ENCODE measurements at places on chromosomes 2 and 18. TPM values are rescaled to one million over a fixed set of nuclear protein-coding genes. Genes with fewer than 3 reads are reported as not detected.

DNA sequence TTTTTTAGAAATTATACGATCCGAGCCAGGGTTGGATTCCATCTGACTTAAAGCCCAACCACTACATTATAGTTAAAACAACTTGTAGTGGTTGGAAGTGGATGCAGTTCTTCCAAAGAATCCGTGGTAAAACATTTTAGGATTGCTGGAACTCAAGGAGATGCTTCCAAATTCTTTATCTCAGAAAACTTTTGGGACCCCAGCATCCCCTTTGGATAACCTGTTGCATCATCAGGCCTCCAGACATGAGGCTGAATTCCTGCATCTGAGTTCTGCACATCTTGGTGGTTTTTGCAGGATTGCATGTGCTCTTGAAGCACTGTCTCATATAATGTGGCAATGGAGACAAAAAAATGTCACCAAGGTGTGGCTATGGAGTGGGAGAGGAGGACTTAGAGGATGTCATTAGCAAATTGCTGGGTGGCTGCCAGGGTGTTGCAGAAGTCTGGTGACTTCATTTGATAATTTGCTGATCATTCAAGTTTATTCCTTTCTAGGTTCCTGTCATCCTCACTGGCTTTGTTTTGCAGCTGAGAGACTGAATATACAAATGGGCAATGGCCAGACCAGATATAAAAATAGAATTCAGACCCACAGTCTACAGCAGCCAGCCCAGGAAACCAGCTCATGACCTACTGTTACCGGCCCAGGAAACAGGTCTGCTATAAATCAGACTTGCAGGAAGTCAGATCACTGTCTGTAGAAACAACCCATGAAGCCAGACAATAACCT, 207.7 kb downstream of the BCL2 start:
- peak; percentile 25 for DNase-seq

DNA sequence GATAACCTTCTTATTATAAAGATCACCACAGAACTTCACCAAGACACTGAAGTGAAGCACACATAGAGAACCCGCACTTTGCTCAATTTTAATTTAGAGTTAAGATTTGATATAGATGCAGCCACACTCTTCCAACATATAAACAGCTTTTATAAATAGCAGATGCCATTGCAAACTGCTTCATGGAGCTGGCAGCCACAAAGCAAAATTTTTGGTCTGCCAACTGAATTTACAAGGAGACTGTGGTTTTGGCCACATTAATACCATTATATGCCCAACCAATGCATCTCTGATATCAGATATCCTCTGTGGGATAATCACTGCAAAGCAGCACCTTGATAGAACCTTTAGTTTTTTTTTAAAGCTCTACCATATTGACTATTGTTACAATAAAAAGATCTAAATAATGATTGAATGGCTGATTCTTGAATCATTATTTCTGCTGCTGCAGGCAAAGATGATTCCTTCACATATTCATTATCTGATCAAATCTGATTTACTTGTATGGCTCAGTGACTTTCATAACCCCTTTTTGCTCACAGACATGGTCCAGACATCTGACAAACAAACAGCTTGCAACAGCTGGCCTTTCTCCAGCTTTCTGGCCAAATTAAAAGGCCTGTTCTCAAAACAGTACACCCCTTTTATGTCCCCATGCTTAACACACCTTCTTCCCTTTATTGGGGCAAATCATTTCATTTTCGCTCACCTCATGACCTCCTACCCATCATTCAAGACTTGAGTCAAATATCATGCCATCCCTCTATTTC, 88.4 kb downstream of the METTL4 start:
- DNase-seq = no peak

PTPRM gene
- total RNA-seq = 112 TPM

DNA sequence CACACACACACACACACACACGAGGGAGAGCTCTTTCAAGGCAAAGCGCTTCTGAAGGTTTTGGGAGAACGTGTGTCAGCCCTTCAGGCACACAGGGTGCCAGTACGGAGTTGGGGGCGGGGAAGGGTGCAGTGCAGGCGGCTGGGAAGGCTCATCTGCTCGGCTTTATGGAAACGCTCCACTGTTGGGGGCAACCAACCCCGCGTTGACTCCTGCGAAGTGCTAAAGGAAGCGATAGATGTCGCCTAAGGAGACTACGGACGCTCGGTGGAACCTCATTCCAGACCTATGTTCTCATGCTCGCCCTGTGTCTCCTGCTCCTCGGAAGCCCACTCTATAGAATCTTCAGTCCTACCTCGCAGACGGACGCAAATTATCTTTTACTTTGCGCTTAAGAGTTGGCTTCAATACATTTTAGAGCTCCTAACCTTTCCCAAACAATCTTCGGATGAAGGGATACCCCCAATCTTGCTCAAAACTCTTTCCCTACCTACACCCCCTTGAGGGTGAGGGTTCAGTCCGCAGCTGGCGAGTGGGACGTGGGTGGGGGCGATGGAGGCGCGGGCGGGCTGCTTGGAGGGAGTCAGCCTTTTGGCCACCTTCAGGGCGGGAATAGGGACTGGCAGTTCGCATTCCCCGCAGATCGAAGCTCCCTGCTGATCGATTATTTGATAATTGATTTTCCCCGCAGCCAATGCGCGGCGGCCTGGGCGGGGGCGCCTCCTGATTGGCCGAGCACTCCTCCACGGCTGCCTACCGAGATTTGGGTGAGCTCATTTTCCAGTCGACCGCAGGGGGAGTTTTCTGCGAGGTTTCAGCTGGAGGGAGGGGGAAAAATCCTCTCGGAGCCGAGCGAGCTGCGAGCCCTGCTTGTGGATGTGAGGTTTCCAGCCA, 1.9 kb upstream of the MEIS1 start:
- peak; percentile 94 for DNase-seq

DNA sequence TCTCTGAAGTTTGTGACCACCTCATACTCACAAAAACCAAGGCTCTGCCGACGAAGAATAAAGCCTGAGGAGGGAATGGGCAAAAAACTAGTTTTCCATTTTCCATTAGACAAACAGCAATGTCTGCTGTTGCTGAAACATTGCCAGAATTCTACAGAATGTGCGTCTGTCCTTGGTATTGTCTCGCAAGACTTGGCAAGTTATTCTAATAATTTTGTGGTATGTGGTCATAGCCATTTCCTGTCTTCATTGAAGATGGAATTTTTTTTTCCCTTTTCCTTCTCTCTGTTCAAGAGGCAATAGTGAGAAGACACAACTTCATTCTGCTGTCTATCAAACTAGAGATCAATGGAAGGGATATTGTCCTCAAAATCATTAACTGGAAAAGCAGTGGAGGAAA, 296.1 kb downstream of the RND3 start:
- DNase-seq = no peak

IL37 gene
- total RNA-seq = not detected

GRCh38 chr2:85247610-85248009, 80.2 kb downstream of the TGOLN2 start:
- DNase-seq = no peak

GAREM2 gene
- total RNA-seq = 2.0 TPM

DNA sequence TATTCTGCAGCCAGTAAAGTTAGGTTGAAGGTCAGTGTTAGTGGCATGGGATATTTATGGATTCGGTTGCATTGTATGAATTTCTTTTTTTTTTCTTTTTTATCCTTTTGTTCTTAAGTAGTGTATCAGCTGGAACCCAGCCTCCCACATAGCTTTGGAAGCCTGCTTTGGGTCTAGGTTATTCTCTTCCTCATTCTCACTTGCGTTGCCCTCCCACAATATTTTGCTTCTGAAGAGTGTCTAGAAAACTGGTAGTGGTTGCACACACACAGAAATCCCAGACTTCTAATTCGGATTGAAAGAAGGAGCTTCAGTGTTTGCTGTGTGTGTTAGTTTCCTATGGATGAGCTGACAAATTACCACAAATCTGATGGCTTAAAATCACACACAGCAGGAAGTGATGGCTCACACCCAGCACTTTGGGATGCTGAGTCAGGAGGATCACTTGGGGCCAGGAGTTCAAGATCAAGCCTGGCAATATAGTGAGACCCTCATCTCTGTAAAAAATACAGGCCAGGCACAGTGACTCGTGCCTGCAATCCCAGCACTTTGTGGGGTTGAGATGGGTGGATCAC, 104.8 kb downstream of the ARL4C start:
- no peak for DNase-seq

FNDC4 gene
- total RNA-seq = 0.58 TPM

ABCB11 gene
- 0.05 TPM for total RNA-seq

DNA sequence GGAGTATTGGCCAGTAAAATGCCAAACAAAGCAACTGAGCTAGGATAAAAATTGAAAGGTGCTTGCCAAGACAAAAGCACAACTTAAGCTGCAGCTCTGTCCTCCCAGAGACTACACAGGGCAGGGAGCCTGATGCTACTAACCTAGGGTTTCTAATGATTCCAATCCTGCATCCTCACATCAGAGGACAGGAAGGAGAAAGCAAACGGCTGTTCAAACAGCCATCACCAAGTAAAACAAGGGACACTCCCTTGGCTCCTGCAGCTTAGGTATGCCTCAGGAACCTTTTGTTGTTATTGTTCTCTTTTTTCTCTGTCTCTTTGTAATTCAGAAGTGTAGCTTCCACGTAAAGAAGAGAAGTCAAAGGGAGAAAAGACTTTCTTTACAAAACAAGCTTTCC, 99.5 kb downstream of the TCF4 start:
- no peak for DNase-seq

BIN1 gene
- total RNA-seq = 16.3 TPM

GRCh38 chr18:55048892-55049291, 89.6 kb upstream of the CCDC68 start:
- DNase-seq = no peak

CHRND gene
- total RNA-seq = not detected

GRCh38 chr2:37654932-37655841, 16.3 kb downstream of the CDC42EP3 start:
- DNase-seq = no peak

- no peak for DNase-seq
Observed at GRCh38 chr18:65592435-65592834, 158.4 kb upstream of the CDH7 start.

DNA sequence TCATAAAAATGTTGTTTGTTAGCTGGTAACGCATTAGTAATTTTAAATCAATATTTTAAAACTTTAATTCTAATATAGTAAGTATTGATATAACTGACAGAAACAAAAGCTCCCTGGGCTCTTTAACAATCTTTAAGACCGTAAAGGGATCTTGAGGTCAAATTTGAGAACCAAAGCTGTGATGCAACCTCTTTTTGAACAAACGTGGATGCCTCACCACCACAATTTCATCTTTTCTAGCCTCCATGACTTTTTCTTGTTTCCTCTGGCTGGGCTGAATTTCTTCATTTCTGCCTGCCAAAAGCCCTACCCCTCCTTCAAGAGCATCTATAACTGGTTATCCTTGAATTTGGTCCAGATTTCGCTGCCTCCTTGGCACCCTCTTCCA, 563 bp upstream of the POLE4 start:
- no peak for DNase-seq

GRCh38 chr18:70181015-70181414, 24.5 kb downstream of the RTTN start:
- no peak for DNase-seq

DNA sequence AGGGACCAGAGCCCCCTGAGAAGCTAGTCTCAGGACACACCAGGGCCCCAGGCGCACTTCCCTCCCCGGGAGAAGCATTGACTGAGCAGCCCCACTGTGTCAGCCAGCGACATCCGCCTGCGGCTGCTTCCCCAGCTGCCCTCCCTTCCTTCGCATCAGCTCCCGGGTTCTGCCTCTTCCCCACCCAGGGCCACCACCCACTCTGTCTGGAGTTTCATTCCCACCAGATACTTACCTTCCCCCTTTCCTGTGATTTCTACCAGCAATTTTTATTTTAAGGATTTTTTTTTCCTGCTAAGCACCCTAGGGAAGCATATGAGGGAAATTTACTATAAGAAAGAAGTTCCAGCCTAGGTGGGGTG, 99.2 kb downstream of the SMAD7 start:
- DNase-seq = peak; percentile 73

- peak; percentile 9 for DNase-seq
Observed at GRCh38 chr18:51195451-51196117, 1.9 kb downstream of the MEX3C start.

DNA sequence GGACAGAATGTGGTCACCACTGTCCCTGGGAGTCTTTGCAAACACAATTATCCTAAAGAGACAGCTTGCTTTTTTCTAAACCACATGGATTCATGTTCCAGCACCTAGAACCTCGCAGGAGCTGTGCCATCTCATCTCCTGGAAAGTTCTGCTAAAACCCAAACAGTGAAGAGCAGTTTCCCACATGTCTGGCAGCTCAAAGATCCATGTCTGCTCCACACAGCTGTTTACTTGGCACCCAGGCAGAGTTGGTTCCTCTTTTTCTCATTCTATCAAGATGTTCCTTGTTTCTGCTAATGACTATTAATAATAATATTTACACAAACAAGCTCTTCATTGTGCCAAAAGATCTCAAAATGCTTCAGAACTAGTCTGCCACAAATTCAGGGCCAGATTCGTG, 30.1 kb upstream of the PID1 start:
- no peak for DNase-seq

DNA sequence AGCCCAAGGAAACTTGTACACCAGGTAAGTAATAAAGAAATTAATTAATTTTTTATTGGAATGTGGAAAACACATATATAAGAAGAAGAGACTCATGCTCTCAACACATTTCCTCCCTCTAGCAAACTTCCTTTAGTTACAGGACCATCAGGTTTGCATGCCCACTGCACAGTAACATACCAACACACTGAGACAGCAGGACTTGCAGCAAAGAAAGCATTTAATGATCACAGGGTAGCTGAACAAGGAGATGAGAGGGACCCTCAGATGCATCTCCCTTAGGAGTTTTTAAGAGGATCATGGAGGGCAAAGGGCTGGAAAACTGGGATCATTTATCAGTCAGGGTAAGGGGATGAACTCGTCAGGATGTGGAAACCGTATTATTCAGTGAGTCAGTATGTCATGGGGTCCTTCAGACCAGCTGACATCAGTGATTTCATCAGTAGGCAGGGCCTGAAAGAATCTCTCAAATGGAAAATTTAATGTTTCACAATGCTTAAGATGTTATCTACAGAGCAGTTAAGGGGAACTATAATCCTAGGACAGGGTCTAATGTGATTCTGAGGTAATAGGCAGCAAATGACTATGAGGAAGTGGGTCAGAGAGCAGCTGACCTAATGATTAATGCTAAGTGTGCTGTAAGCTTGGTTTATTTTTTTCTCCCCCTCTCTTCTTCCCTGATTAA, 193.8 kb upstream of the RND3 start:
- no peak for DNase-seq
